NCI-H510A treated with DMSO at 0.1 percent for 48 hours (cell line): ENCODE measurements at places on chromosomes 16 and 17.

GRCh38 chr17:66753126-66753920, 81.6 kb upstream of the CACNG5 start:
- DNase-seq: no peak

DNA sequence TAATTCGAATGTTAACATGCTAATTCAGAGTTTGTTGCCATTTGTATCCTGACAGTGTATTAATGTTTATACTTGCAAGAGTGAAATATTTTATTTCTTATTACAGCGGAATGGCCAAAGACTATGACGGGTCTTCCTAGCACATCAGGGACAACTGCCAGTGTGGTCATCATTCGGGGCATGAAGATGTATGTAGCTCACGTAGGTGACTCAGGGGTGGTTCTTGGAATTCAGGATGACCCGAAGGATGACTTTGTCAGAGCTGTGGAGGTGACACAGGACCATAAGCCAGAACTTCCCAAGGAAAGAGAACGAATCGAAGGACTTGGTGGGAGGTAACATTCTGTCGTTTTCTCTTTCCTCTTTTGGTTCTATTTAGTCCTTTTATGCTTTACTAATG, 23.4 kb downstream of the PPM1D start:
- no peak for DNase-seq

GRCh38 chr17:79006046-79006445, 3.5 kb downstream of the CANT1 start:
- no peak for DNase-seq

- DNase-seq: no peak
These were observed 1.2 kb downstream of the SNX20 start for GRCh38 chr16:50679676-50680555.

DNA sequence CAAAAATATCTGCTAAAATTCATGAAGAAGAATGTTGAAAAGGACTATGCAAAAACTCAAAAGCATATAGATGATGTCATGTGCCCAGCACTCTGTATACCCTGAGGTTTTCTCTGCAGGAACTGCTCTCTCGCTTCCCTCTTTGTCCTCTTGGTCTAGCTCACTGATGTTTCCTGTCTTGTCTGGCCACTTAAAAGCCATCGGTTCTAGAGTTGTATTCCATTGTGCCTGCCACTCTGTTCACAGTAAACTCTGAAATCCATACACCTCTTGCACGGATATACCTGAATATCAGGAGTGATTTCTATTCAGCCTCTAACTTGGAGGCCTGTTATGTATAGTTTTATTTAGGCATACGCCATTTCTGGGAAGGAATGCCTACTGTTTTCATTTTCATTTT, 101.0 kb upstream of the CNTNAP4 start:
- DNase-seq: no peak

DNA sequence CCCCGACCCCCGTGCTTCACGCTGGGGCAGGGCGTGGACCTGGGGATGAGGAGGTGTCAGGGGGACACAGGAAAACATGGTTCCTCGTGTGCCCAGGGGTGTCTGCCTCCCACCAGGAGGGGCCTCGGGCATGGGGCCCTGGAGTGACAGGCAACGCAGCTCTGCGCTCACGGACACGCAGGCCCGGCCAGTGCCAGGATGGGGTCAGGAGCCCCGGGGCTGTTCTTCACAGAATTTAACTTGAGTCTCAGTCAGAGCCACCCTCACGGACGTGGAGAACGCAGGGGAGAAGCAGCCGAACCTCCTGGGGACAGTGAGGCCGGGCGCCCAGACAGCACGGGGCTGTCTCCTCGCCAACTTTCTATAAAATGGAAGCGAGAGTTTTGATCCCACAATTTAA, 16.7 kb downstream of the UNKL start:
- DNase-seq: no peak

DNA sequence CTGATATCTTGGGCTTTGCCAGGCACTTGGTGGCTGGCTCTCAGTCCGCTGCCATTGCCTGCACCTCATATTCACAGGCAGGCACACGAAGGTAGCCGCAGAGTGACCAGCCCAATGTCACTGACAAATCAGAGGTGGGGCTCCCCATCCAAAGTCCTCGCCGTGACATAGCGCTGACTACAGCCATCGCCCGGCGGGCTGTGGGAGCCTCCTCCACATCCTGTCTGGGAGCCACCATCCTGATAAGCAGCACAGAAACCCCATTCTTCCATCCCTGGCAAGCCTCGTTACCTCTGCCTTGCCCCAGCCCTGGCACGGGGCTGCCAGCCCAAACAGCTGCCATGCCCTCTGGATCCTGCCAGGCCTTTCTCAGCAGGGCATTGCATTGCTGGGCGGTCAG, 437.8 kb downstream of the SLC39A11 start:
- DNase-seq: no peak

- no peak for DNase-seq
These were observed 2.2 kb upstream of the KRT33A start for GRCh38 chr17:41352597-41353366.

- no peak for DNase-seq
These were observed 173.0 kb upstream of the GOT2 start for GRCh38 chr16:58906981-58907715.

DNA sequence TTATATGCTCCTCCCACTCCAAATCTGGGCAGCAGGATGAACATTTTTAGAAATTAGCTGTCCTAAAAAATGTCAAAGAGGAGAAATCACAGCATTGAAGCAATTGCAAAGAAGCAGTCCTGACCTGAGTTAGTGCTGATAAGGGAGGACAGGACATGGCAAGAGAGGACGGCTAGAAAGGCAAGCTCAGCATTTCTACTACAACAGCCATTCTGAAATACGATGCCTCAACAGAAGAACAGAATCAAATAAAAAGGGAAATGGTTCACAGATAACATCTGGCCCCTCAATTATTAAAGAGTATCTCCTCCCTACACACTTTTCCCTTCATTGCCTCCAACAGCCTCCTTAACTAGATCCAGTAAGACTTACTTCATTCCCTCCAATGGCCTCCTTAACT, 18.3 kb downstream of the VPS53 start:
- no peak for DNase-seq

DNA sequence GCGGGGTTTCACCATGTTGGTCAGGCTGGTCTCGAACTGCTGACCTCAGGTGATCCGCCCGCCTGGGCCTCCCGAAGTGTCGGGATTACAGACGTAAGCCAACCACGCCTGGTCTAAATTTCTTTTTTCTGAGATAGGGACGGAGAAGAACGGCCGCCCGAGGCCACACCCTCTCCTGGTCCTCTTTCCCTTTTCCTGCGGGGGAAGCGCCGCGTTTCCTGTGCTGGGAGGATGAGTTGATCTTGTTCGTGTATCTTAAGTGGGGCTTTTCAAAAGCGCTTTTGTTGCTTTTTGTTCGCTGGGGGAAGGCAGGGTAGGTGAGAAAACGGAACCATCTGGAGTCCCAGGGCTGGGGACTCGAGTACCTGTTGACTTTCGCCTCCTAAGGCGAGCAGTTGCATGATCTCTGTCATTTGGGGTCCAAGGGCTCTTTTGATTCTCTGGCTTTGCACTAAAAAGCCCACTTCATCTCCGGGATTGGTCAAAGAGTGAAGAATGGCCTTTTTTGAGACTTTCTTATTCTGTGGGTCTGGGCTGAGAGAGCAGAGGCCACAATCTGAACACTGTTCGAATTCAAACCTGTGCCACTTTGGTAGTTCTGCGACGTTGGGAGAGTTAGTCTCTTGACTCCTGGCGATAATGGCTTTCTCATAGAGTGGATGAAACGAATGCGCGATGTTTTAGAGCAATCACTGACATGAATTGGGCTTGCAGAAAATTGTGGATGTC, 1.3 kb downstream of the FUS start:
- no peak for DNase-seq

DNA sequence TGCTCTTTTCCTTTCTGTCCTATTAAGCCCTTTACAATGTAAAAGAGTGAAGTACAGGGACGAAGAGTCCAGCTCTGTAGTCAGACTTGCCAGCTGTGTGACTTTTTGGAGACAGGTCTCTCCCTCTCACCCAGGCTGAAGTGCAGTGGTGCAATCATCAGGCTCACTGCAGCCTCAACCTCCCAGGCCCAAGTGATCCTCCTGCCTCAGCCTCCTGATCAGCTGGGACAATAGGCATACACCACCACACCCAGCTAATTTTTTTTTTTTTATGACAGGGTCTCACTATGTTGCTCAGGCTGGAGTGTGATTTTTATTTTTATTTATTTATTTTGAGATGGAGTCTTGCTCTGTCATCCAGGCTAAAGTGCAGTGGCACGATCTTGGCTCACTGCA, 7.1 kb upstream of the ITPRIPL2 start:
- no peak for DNase-seq

GRCh38 chr17:70947215-70947614, 777.9 kb downstream of the KCNJ2 start:
- no peak for DNase-seq

DNA sequence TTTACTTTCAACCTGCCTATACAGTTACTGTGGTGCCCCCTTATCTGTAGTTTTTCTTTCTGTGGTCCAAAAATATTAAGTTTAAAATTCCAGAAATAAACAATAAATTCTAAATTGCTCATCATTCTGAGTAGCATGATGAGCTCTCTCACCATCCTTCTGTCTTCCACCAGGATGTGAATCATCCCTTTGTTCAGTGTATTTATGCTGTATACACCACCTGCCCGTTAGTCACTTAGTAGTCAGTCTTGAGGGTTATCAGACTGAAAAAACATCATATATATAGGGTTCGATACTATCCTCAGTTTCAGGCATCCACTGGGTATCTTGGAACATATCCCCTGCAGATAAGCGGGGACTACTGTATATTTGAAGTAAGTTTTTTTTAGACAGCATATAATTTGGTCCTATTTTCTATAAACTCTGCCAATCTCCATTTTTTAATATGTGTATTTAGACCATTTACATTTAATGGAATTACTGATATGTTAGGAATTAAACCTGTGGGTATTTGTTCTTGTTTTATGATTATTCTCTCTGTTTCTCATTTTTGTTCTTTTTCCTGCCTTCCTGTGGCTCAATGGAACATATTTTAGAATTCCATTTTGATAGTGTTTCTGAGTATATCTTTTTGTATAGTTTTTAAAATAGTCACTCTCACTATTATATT, 31.0 kb downstream of the TBX21 start:
- DNase-seq: no peak

DNA sequence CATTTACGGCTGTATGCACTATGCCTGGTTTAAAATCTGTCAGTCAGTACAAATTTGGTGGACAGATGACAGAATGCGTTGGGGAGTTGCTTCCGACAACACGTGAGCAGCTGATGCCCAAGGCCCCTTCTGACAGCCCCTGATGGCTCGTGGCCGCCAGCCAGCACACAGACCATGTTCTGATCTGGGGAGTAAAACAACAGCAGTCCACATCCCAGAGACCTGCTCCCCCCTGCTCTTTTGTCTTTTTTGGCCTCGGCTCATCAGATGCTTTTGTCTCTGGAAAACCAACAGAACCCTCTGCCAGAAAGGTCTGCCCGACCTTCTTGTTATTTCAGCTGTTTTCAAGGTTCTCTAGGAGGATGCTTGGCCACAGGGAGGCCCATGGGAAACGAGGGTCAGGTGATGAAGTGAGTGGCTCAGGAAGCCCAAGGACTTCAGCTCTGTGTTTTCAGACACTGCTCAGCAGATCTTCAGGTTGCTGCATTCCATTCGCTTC, 10.8 kb downstream of the ARSG start:
- DNase-seq: no peak

DNA sequence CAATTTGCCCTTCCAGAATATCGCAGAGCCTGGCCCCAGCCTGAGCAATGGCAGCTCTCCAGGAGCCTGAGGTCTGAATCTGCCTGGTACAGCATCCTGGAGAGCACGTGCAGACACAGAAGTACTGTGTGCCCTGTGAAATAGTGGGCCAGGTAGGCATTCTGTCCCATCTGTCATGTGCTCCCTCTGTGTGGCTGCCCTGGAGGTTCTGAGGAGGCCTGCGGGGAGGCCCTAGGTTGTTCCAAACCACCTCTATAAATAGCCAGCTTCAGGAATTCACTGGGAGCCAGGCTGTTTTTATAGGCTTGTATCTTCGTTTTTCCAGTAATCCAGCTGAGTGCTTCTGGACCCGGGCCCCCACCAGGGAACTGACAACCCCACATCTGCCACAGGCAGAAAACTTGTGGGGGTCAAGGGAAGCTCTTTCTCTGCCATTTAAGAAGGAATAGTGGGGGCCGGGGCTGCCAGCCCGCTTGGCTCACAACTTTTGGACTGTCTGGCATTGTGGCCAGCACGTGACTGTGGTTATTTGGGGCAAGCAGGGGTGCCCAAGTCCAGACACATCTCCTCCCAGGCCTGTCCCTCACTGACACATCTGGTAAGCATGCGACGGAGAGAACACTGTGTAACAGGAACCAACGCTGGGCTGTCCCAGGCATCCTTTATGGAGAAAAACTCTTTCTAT, 356.3 kb upstream of the TNRC6C start:
- DNase-seq: no peak

GRCh38 chr16:89286096-89286495, 68.6 kb downstream of the ZNF778 start:
- no peak for DNase-seq

GRCh38 chr17:11935734-11936406, 61.4 kb downstream of the ZNF18 start:
- DNase-seq: no peak

GRCh38 chr16:69286941-69287713, 24.0 kb upstream of the VPS4A start:
- peak; percentile 46 for DNase-seq

DNA sequence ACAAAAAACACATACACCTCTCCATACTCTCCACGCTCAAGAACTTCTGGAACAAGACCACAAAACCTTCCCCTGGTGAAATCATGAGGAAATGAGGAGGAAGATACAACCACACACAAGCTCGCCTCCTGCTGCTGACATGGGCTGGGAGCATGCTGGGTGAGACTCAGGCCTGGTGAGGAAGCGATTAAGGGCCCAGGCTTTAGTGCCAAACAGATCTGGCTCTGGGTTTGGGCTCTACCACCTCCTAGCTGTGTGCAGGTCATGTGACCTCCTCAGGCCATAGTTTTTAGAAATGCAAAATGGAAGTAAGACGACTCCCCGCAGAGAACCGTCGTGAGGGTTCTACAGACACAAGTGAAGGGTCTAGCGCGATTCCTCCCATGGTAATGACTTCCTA, 41.3 kb downstream of the VAC14 start:
- no peak for DNase-seq

- DNase-seq: no peak
These were observed 961 bp downstream of the AMFR start for GRCh38 chr16:56424404-56424764.

DNA sequence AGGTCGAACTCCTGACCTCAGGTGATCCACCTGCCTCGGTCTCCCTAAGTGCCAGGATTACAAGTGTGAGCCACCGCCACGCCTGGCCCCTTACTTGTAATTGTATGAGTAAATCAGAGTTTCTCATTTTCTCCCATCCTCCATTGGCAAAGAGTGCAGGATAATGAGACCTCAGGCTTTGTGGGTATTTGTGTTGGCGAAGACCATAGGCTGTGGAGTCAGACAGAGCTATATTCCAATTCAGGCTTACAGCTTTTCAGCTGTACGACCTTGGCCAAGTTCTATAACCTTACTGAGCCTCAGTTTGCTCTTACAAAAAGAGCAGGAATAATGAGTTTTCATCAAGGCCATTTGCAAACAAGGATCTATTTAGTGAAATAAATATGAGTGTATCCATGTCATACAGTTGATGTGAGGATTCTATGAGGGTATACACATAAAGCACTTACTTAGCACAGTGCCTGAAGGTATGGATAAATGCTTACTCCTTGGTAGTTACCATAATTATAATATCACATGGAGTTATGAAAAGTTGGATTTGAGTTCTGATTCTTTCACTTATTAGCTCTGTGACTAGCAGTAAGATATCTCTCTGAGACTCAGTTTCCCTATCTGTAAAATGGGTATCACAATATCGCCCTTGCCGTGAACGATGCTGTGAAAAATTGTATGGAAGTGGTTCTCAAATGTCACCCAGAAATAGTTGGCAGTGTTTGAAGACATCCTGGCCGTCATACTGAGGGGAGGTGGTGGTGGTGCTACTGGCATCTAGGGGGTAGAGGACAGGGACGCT, 25.6 kb upstream of the CPPED1 start:
- no peak for DNase-seq
